ENCODE measurements at places on chromosomes 2 and 18.

DNA sequence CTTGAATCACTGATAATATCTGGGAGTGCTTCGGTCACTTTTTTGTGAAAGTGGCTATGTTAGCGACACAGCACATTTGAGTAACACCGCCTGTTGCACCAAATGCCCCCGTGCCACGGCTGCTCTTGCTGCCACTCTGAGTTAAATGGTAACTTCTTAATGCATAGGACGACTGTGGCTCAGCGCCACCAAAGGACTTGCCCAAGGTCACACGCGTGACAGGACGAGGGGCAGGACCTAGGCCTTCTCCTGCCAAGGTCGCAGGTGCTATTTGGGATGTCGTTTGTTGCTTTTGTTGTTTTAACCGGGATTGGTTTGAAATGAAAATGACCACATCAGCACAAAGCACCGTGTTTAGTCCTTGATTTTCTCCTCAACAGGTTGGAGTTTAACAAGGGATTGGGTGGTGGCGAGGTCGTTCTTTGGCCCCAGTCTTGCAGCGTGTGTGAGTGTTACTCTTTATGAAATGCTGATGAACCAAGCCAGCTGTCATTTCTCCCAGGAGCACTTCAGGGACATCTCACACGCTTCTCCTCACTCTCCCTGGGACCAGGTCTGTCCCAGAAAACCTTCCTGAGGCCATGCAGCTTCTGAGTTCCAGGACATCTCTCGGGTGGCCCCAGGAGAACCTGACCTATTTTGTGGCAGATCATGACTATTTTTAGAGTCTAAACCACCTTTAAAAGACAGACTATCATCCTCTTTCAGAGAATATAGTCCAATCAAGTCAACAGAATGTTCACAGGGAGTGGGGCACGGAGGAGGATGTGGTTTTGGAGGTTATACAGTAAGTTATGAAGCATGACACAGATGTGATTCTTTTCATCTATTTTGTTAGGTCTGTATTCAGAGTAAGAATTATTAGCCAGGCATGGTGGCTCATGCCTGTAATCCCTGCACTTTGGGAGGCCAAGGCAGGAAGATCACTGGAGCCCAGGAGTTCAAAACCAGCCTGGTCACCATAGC lies 49.9 kb downstream of the MTCL1 start:
- no peak for DNase-seq

DNA sequence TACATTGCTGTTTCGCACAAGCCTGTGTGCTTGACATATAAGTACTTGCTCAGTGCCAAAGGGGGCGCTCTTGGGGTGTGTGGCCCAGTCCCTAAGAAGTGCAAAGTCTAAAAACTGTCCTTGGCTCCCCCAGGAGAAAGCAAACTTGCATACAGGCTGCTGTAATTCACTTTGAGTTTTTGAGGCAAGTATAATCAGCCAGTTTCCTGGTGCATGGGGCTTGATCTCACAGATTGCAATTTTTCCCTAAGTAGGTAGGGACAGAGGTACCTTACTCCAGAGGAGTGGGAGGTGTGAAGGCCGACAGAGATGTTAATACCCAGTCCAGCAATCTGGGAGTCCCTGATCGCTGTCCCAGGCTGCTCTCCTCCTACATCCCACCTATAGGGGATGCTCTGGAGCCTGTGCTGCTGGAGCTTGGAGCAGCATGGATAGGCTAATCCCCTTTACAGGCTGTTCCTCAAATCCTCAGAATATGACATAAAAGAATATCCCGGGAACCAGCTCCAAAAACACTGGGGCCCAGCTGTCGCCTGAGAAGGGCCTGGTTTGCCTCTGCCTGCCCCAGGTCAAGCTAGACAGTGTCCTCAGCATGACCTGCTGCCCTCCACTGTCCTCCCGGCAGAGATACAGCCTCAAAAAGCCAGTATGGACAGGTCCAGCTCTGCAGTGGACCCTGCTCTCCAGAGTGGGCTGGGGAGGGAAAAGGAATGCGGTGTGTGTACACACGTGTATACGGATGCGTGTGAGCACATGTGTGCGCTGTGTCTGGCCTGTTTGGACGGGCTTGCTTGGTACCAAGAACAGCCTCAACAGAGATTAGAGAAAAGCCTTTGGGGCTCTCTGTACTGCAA lies 136.5 kb upstream of the HAAO start:
- DNase-seq: no peak

DNA sequence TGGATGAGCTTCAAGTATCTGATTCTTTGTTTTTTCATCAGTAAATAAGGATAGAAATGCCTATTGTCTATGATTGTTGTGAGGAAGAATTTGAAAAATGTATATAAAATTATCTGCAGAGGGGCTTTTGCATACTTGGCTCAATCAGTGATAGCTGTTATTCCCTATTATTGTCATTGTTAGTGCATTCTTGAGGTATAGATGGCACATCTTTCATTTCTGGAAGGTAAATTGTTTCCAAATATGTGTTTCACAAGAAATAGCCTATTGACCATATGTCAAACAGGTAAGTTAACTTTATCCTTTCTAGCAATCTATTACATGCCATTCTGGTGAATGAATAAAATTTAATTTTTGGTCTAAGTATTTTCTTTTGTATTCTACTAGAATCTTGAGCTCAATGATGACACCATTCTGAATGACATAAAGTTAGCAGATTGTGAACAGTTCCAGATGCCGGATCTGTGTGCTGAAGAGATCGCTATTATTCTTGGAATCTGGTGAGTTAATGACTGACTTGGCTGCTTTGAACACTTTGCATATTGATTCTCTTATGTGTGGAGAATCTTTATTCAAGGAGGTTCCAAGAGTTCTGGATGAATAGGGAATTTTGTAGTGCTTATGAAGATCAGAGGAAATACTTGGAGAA lies 44.2 kb downstream of the TTC27 start:
- DNase-seq: no peak

DNA sequence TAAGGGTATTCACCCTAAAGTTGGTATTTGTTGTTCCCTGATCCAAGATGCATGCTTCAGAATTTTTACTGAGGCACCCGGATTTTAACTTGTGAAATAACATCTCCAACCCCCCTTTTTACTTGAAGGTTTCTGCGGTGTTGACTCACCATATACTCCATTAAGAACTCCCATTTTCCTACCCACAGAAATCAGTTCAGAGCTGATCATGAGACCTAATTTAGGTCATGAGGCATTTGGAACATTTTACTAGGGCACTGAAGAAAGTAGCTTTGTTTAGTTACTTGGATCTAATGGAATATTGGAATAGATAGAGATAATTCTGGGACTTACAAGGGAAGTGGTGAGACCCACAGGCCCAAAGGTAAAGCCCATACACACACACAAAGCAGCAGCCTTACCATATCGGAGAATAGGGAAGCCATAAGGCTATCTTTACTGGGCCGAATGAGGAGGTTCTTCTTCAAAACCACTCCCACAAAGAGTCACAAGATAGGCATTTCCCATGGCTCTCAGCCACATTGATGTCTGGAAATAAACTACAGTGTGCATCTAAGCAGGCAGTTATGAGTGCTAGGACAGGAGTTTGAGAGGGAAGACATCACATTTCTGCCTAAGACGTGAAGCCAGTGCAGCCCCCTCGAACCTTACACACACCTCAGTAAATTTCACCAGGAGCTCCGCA lies 681.0 kb upstream of the LRRTM4 start:
- no peak for DNase-seq

DNA sequence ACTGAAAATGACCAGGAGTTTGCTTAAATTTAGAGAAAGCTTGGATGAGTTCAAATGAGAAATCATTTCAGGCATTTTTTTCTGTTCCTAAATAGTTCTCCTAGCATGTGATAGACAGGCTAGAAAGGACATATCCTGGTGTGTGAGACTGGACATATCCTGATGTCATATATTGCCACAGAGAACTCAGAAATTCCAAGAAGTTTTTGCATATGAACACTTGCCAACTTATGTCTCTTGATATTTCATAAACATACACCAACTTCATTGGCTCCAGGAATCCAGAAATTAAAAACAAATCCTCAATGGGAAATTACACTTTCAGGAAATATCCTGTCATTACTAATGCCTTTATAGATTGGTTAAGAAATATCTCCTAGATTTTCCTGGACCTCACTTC lies 2.9 kb upstream of the SERPINB4 start:
- DNase-seq: no peak

GRCh38 chr2:238285653-238286082 lies 2.7 kb downstream of the PER2 start:
- peak; percentile 76 for DNase-seq

- DNase-seq: no peak
These were observed 63.0 kb upstream of the SIX2 start for GRCh38 chr2:45072064-45072861.
